Natural killer cell treated with Interleukin-12 subunit alpha and Interleukin-12 subunit beta and Interleukin-15 and Interleukin-18, amount 100 ng/mL, for 72 hours (primary cell): ENCODE measurements at places on chromosomes 6 and 20.

- no peak for DNase-seq
Measured at GRCh38 chr6:16471222-16471909, 233.0 kb downstream of the GMPR start.

GRCh38 chr6:27834879-27835549, 77.2 kb downstream of the OR2B2 start:
- no peak for DNase-seq

DNA sequence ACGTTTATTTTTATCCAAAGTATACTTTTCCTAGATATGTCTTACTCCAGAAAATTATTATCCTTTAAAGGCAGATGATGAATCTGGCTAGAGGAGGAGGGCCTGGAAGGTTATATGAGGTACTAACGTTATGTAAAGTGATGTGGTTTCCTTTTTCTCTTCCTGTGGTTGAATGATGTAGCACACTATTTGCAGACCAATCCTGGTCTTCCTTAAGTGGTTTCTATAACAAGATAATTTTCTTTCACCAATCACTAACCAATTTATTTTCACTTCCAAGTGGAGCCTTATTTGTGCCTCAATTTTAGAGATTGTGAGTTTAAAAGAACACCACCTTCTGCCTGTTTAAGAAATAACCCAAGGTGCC, 154.6 kb upstream of the SOX4 start:
- DNase-seq, result no peak

- no peak for DNase-seq
Measured at GRCh38 chr6:100435299-100435698, 29.4 kb downstream of the SIM1 start.

GRCh38 chr6:133376743-133377142, 135.6 kb downstream of the EYA4 start:
- DNase-seq, result no peak
